ENCODE measurements at places on chromosomes 7 and 10. TPM values are rescaled to one million over a fixed set of nuclear protein-coding genes. Genes with fewer than 3 reads are reported as not detected.

Gene SEPHS1
- 96.2 TPM for total RNA-seq

Gene ADAM12
- 1.5 TPM for total RNA-seq

Gene NEUROG3
- total RNA-seq: 0.38 TPM

DNA sequence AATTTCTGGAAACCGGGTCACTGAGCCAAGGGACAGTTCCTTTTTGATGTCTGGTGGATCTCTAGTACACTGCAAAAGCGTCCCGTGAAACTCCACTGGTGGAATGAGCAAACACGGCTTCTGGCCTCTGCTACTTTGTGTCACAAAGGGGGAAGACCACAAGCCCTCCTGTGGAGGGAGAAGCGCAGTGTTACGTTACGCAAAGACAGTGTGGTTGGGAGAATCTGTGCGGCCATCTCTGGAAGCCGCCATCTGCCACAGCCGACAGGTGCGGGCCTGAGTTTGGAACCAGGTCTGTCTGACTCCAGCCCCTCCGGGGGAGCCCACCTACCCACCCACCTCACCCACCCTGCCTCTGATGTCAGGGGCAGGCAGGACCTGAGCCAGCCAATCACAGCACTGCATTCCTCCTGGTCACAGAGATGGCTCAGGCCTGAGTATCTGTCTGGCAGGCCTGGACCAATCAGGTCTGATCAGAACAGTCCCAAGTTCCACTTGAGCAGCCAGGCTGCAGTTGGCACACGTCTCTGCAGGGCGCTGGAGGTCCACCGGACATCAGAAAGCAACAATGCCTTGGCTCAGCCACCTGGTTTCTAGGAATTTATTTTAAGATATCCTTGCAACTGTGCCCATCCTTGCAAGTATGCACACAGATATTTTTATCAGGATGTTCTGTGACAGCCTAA lies 3.0 kb upstream of the CYP2W1 start:
- ATAC-seq: no peak

DNA sequence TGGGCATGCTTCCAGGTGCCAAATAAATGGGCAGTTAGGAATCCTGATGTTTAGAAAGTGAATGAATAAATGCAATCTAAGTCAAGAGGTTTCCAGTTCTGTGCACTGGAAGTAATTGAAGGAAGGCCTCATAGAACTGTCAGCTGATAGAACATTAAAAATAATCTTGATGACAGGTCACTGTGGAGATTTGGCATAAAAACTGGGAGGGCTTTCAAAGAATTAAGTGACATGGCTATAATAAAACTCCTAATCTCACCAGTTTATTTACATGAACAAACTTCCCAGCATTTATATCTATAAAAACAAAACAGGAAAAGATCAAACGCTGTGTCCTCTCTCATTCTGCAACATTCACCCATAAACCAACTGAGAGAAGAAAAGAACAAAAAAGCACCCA lies 170.5 kb downstream of the SLIT1 start:
- ATAC-seq: no peak

GRCh38 chr7:21134631-21135030 lies 293.3 kb upstream of the SP4 start:
- ATAC-seq: no peak

DNA sequence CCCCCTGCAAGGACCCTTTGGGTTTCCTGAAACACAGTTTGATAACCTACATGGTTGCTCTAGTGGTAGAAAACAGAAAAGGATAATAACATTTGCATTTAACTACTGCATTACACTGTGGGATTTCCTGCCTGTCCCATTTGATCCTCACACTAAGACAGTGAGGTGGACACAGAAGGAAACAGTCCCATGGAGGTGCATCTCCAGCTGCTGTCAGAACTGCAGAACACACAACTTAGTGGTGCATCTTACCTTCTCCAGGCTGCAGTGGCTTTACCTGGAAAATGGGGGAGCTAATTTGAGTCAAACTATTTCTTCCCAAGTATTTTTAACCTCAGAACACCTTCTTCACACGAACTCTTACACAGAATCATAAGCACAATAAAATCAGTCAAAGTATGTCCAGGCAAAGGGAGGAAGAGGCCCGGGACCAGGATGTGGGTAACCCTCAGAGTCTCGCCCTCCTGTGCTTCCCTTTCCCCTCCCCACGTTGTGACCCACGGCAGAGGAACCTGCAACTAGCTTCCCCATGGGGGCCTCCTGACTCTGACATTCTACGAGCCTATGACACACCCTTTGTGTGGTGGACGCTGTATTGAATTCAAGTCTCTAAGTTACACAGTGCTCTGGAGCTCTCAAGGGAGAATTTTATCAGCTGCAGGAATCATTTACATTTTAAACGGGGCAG lies 33.7 kb downstream of the SCRN1 start:
- no peak for ATAC-seq

DNA sequence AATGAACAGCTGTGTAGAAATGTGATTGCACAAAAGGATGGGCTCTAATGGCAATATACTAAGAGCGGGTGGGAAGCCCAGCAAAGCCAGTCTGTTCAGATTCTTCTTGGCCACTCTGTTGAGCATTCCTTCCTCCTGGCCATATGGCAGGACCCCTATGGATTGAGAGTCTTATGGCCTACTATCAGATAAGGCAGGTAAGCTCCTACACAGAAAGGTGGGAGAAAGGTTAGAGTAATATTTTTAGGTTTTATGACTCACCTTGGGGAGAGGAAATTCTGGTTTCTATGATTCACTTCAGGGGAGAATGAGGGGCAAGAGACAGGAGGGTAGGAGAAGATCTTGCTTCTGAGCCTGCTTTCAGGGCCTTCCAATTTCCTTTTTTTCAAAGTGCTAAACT lies 15.1 kb upstream of the AKR1B10 start:
- ATAC-seq: no peak

DNA sequence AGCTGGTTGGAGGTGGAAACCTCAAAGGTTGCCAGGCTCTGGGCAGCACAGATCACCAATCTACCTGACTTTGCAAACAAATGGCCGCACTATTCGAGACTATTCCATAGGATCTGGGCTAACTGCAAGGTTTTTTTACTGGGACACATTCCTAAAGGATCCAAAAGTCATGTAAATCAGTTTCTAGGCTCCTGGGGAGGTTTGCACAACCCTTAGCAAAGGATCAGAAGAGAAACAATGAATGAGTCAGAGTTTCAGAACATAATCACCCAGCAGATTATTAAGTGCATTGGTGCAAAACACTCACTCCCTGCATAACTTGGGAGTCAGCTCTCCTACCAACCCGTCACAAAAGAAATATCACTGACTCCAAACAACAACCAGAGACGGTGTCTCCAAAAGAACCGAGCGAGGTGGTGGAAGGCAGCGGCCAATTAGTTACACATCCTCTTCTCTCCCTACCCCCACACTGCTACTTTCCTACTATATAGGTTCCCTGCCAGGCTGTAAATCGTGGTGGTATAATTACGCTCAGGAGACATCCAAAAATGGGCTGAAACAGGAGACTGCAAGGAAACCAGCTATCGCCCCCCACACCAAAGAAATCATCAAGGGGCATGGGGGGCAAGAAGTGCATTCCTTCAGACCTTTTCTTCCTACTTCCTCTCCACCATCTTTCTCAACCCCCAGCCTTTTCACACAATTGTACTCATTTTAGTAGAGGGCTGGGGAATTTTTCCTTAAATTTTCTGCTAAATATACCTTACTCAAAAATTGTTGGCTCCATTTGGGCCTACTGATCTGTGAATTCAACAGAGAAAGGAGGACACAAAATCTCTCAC lies 3.2 kb downstream of the UBE2H start:
- ATAC-seq: peak; percentile 20

DNA sequence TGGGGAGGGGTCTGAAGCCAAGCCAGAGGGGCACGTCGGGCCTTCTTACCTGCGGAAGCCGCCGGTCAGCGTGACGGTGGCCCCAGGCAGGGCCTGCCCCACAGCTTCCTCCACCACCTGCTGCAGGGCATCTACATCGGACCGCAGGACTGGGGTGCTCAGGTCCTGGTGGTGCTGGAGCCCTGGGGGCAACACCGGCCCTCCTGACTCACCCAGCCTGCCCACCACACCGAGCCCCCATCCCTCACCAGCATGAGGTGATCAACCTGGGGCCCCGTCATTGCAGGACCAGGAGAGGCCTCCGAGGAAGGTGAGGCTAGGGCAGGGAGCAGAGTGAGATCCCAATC lies 8.0 kb downstream of the POLM start:
- ATAC-seq: no peak

DNA sequence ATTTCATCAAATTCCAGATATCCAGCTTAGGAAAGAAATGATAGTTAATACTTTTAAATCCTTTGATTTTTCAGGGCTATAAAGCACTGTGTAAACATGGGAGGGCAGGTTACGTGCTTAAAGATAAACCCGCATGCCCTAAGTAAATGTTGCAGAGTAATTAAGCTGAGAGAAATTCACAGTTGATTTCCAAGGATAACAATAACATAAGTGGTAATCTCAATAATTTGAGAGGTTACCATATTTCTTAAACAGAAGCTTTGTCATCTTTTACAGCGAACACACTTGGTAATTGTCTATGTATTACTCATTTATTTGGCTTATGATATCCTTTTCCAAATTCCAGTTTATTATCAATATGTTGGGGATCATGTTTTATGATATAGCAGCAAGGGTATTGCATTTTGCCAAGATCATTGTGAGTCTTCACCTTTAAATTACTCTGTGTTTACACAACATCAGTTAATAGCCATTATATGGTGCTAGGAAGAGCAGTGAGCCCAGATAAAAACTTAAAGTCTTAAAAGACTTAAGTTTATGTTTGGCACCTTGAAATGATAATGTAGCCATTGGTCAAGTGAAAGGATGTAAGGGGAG lies 15.4 kb downstream of the MGAM start:
- no peak for ATAC-seq

- no peak for ATAC-seq
Observed at GRCh38 chr10:8319704-8320103, 265.2 kb downstream of the GATA3 start.

DNA sequence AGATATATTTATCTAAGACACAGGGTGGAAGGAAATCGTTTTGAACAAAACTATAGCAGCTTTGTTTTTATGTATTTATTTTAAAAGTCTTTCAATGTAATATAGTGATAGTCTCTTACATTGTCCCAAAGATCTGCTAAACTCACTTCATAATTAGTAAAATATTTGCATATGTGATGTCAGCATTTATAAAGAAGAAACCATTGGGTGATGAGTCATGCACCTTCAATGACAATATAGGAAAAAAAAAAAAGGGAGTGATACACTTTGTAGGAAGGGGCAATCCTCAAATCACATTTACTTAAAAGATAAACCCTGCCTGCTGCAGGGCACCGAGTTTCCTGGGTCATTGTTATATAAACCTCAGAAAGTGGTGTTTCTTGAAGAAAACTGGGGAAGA lies 112.4 kb upstream of the SEMA3C start:
- no peak for ATAC-seq

DNA sequence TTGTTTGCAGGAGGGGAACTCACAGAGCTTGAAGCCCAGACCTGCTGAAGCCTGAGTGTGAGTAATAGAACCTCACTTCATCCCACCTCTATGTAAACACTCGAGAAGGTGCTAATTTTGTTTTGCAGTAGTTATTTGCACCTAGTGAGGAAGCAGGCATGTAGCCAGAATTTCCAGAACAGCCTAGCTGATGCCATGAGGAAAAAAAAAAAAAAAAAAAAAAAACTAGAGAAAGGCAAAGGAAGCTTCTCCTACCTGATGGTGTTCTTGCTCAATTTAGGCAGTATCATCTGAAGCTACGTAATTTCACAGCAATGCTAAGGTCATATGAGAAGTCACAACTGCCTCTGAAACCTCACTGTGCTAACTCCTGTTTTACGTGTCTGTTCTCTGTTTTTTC lies 13.6 kb upstream of the GPR37 start:
- ATAC-seq: no peak

DNA sequence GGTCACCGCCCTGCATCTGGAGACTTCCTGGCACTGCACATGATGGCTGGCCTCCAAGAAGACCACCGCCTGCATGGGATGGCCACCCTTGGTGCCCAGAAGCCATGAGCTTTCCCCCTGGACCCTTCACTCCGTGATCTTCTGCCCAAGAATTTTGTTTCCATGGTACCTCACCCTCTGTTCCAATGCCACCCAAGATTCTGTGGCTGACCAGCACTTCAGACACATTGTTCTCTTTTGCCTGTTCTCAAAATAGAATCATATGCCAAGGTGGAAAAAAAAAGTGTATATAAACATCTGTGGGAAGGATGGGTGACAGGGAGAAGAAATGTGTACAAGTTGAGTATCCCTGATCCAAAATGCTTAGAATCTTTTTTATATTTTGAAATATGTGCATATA lies 12.1 kb downstream of the HTR7 start:
- ATAC-seq: no peak

- peak; percentile 75 for ATAC-seq
Observed at GRCh38 chr7:95511716-95512260, 26.0 kb downstream of the ASB4 start.

DNA sequence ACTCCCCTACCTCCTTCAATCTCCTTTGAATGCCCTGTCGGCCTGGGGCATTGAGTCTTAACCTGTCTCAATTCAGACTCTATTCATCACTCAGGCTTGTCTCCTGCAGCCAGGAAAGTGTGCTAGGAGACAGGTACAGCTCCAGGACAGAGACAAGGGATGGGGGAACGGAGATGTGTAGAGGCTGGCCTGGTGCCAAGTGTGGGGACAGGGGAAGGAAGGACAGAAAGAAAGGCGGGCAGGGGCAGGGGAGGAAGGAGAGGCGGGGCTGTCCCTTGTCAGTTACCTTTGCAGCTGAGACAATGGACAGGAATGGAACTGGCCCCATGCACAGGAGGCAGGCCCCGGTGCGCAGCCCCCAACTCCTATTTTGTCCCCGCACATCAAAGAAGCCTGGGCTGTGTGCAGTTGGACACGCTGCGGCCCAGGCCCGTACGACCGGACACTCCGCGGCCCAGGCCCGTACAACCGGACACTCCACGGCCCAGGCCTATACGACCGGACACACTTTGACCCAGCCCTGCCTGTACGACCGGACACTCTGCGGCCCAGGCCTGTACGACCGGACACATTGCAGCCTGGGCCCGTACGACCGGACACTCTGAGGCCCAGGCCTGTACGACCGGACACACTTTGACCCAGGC lies 36.9 kb downstream of the CHST15 start:
- ATAC-seq: no peak

DNA sequence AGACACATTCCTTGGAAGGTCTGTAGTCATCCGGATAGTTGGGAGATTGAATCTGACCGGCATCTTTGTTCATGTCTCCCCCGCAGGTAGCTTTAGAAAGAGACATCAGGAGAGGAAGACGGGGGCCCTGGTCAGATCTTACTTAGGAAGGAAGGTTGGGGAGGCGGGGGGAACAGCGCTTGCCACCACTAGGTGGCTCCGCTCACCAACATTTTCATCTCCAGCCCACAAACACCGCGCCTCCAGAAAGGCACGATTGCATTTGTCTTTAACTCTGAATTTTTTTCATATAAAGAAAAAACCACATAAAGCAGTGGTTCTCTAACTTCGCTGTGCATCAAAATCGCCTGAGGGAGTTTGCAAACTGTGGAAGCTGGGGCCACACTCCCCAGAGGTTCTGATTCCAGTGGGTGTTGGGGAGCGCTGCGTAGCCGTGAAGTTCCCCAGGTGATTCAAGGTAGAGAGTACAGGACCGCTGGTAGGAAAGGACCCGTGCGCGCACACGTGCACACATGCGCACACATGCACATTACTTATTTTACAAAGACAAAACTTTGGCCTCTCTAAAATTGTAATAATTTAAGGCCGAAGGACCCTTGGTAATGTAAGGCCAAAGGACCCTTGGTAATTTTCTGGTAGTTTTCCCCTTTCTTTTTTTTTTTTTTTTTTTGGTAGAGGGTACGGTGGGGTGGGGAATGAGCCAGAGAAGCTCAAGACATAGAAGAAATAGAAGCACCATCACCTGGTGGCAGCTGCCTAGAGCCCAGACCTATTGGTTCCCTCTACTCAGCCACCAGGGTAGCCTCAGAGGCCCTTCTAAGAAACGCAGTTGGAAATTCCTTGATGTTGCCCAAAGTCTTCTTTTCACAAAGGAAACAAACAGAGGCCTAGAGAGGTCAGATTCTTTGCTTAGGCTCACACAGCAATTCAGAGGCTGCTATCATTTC lies 37.4 kb upstream of the OPALIN start:
- peak; percentile 90 for ATAC-seq

All from motor neuron (in vitro differentiated cells).